Activated CD4-positive, alpha-beta T cell treated with anti-CD3 and anti-CD28 coated beads, Interleukin-2, amount 10 ng/mL, durations not matched to agents 7 days and 5 days (primary cell): ENCODE measurements at places on chromosomes 7 and 10. TPM values are rescaled to one million over a fixed set of nuclear protein-coding genes. Genes with fewer than 3 reads are reported as not detected.

The MDH2 gene
- total RNA-seq: 136 TPM

GRCh38 chr7:151809146-151809863 is 67.6 kb downstream of the PRKAG2 start:
- no peak overlapping the region for H3K27ac ChIP-seq
- no peak for DNase-seq
- no peak overlapping the region for H3K4me3 ChIP-seq
- H3K27me3 ChIP-seq: no peaks in the 10 kb centered on the region
- H3K4me1 ChIP-seq: no peaks in the 10 kb centered on the region

DNA sequence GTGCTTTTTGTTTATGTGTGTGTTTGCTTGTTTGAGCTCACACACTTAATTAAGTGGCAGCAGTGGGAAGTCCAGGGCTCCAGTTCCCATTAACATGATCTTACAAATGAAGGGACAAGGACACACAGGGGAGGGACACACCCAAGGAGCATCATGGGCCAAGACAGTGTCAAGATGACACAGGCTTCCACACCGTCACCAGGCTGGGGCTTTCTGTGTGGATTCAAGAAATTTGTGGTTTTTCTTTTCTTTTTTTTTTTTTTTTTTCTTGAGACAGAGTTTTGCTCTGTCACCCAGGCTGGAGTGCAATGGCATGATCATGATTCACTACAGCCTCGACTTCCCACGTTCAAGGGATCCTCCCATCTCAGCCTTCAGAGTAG is 173.6 kb downstream of the KIAA1217 start:
- H3K36me3 ChIP-seq: no peaks in the 10 kb centered on the region
- peaks cover 3% of the 10 kb centered on the region for H3K27me3 ChIP-seq
- no peak for DNase-seq
- no peak overlapping the region for H3K27ac ChIP-seq
- no peak overlapping the region for H3K4me3 ChIP-seq

- no peaks in the 10 kb centered on the region for H3K36me3 ChIP-seq
These were observed 581.6 kb downstream of the TCERG1L start for GRCh38 chr10:130729876-130730275.

GRCh38 chr10:90175161-90175681 is 473.8 kb downstream of the KIF20B start:
- H3K4me1 ChIP-seq: no peaks in the 10 kb centered on the region
- H3K27me3 ChIP-seq: no peaks in the 10 kb centered on the region
- no peak overlapping the region for H3K27ac ChIP-seq
- H3K4me3 ChIP-seq: no peak overlapping the region
- no peaks in the 10 kb centered on the region for H3K36me3 ChIP-seq

DNA sequence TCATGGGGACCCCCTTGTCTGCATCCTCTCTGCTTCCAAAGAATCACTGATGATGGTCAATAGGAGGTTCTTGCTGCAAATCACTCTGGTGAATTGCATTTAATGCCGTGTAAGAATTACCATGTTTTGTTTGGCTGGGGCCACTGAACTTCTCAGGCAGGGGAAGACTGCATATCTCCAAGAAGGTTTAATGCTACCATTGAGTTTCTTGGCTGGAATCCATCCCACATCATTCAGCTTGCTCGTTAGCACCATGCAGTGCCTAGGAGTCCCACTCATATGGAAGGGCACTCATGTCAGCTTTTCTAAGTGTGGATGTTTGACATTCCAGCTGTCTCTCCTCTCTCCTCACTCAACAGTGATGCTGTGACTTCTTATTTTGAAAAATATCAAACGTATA is 50.2 kb upstream of the BAMBI start:
- peaks cover 10% of the 10 kb centered on the region for H3K27me3 ChIP-seq
- no peak overlapping the region for H3K27ac ChIP-seq
- DNase-seq: no peak
- peaks cover 1% of the 10 kb centered on the region for H3K36me3 ChIP-seq
- H3K4me1 ChIP-seq: no peaks in the 10 kb centered on the region
- H3K4me3 ChIP-seq: no peak overlapping the region

The FOXI2 gene
- not detected for total RNA-seq

- H3K4me3 ChIP-seq: no peak overlapping the region
- no peak overlapping the region for H3K27ac ChIP-seq
- no peaks in the 10 kb centered on the region for H3K27me3 ChIP-seq
- H3K36me3 ChIP-seq: no peaks in the 10 kb centered on the region
- no peak for DNase-seq
These were observed 575.2 kb upstream of the TPK1 start for GRCh38 chr7:145411066-145411465.

The METTL2B gene
- total RNA-seq: 24.7 TPM

- no peak overlapping the region for H3K27ac ChIP-seq
- no peak for DNase-seq
- H3K27me3 ChIP-seq: no peaks in the 10 kb centered on the region
- H3K36me3 ChIP-seq: no peaks in the 10 kb centered on the region
These were observed 143.1 kb upstream of the LRRTM3 start for GRCh38 chr10:66782776-66783175.
